Upper lobe of left lung (tissue), 6 donors: ENCODE measurements at places on chromosomes 6 and 20. TPM values are rescaled to one million over a fixed set of nuclear protein-coding genes. Genes with fewer than 3 reads are reported as not detected.
A peak's percentile ranks its signal among the peaks of the same experiment; 100 is the strongest.

The SLC17A4 gene
- total RNA-seq: not detected

DNA sequence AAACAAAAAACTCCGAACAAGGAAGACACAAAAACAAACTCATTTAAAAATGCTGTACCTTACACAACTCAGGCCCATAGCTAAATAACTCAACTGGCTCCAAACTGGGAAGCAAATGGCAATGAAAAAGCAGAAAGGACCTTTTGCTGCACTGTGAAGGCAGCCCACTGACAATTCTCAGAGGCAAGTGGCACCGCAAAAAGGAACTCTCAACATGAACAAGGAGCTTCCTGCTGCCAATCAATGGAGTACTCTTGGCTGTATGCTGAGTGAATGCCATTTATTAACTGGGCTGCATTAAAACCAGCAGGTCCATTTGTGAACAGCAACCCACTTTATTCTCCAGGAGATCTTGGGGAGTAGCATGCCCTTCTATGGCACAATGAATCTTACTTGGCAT, 209.9 kb downstream of the PTPRK start:
- no peak overlapping the region for H3K4me3 ChIP-seq
- H3K4me1 ChIP-seq: peaks cover 6% of the 10 kb centered on the region
- no peak overlapping the region for H3K27ac ChIP-seq
- no peak for DNase-seq

The CTCFL gene
- not detected for total RNA-seq

The CRISP3 gene
- 0.81 TPM for total RNA-seq

- H3K4me3 ChIP-seq: no peak overlapping the region
- no peaks in the 10 kb centered on the region for H3K27me3 ChIP-seq
- H3K36me3 ChIP-seq: peaks cover 10% of the 10 kb centered on the region
- DNase-seq: no peak
Observed at GRCh38 chr6:119200512-119201175, 122.2 kb upstream of the FAM184A start.

GRCh38 chr20:18694071-18694470, 106.2 kb downstream of the DTD1 start:
- H3K4me3 ChIP-seq: no peak overlapping the region
- H3K36me3 ChIP-seq: no peaks in the 10 kb centered on the region
- H3K27me3 ChIP-seq: no peaks in the 10 kb centered on the region
- no peak for DNase-seq

DNA sequence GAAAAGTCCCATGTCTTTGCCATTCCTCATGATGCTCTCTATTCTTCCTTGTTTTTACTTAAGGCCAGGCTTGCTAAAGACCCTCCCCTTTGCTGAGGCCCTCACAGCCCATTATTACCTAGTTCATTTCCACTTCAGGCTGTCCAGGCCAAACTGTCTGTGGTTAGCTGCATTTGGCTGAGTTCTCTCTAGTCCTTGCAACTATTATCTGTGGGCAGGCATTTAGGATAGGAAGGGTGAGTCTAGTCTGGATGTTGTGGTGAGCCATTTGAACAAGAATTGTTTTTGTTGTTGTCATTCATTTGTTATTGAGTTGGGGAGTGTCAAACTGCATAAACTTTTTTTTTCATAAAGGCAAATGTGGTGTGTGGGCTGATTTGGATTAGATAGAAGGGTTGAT, 182.4 kb downstream of the CD109 start:
- H3K4me3 ChIP-seq: no peak overlapping the region
- H3K4me1 ChIP-seq: no peaks in the 10 kb centered on the region
- H3K36me3 ChIP-seq: no peaks in the 10 kb centered on the region
- H3K27ac ChIP-seq: no peak overlapping the region

DNA sequence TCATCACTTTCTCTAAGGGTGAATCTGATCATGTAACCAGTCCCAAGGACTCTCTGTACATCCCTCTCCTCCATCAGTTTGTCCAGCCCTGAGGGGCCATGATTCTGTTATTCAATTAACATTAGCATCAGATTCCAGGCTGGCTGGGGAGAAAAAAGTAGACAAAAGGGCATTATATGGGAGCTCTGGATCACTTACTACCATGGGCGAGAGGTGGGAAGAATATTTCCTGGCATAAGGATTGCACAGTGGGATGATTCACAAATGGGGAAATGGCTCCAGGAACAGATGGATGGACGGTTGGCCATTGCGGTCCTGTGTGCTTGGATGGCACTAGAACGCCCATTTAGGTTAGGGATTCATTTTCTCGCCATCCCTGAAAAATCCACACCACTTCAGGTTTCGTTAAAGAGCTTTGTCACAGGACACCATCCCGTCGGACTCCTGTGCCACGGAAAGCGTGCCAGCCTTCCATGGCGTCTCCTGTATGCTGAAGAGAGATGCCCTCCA, 112.6 kb downstream of the THBS2 start:
- no peaks in the 10 kb centered on the region for H3K27me3 ChIP-seq
- H3K4me3 ChIP-seq: no peak overlapping the region
- no peak overlapping the region for H3K27ac ChIP-seq
- H3K4me1 ChIP-seq: no peaks in the 10 kb centered on the region

DNA sequence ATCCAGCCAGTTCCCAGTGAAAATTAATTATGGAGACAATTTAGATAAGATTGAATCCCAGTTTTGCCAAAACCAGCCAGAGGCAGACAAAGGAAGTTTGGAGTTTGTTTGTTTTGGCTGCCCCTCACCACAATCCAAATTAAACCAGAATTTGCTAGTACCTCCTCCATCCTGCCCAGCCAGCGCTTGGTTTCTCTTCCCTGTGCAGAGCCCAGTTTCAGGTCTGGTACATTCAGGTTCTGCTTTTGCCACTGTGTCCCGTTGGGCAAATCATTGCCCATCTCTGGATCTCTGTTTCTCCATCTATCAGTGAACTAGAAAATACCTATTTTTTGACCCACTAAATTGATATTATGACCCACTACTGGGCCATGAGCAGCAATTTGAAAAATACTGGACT, 26.4 kb downstream of the FOXP4 start:
- no peak overlapping the region for H3K4me3 ChIP-seq
- peaks cover 47% of the 10 kb centered on the region for H3K4me1 ChIP-seq
- no peaks in the 10 kb centered on the region for H3K27me3 ChIP-seq
- peaks cover 5% of the 10 kb centered on the region for H3K36me3 ChIP-seq
- no peak for DNase-seq

DNA sequence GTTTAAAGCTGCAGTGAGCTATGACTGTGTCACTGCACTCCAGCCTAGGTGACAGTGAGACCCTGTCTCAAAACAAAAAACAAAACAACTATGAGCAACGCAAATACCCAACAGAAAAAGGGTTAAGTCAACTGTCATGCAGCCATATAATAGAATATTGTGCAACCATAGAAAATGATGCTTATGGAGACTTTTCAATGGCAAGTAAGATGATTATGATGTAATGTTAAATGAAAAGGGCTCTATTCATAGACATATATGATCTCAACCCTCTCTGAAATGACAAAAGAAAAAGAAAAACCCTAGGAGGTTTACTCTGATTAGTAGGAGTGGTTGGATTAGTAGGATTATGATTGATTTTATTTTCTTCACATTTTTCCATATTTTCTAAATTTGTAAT, 41.3 kb upstream of the TBC1D7 start:
- H3K27ac ChIP-seq: no peak overlapping the region
- no peak overlapping the region for H3K4me3 ChIP-seq
- peaks cover 9% of the 10 kb centered on the region for H3K36me3 ChIP-seq

The TP53TG5 gene
- total RNA-seq: not detected

DNA sequence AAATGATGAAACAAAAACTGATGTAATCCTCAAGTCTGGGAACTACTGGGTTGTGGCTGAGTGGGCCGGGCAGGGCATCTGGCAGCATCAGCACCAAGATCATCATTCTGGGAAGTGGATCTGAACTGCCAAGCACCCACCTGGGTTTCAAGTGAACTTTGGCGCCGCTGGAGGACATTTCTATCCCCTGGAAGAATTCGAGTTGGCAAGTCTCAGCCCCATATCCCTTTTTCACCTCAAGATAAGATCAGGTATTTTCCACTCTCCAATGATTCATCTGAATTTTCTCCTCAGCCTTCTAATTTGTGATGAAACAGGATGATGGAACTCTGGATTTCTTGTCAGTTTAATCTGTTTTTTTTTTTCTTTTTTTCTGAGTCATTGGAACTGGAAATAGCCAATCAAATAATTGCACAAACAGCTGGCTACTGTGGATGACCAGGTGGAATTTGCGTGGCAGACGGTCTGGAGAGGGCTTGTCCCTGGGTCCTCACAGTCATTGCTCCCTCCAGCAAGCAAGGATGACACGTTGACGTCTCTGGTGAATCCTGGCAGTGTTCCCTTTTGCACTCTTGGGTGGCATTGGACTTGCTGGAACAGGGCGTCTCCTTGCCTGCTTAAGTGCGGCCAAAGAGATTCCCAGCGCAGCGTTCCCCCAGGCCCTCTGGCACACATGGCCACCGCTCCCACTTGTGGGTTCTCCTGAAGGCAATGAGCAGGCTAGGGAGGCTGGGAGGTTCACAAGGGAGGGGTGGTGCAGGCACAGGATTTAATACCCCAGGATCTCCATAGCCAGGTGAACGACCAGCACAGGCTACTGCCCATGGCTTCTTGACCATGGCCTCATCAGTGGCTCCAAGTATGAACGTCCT, 80.4 kb downstream of the DHX35 start:
- no peaks in the 10 kb centered on the region for H3K4me1 ChIP-seq
- H3K36me3 ChIP-seq: peaks cover 16% of the 10 kb centered on the region
- no peak for DNase-seq
- no peak overlapping the region for H3K4me3 ChIP-seq
- no peak overlapping the region for H3K27ac ChIP-seq

GRCh38 chr6:29945281-29945820, 3.0 kb downstream of the HLA-A start:
- H3K4me3 ChIP-seq: peak overlapping the region; percentile 67
- no peaks in the 10 kb centered on the region for H3K27me3 ChIP-seq
- DNase-seq: no peak
- H3K4me1 ChIP-seq: peaks cover 7% of the 10 kb centered on the region
- peaks cover 2% of the 10 kb centered on the region for H3K36me3 ChIP-seq
- H3K27ac ChIP-seq: no peak overlapping the region

GRCh38 chr6:170263410-170263809, 27.5 kb downstream of the DLL1 start:
- H3K4me3 ChIP-seq: no peak overlapping the region
- peaks cover 7% of the 10 kb centered on the region for H3K4me1 ChIP-seq
- H3K27me3 ChIP-seq: no peaks in the 10 kb centered on the region
- no peak overlapping the region for H3K27ac ChIP-seq

GRCh38 chr6:27742833-27743573, 169.2 kb downstream of the OR2B2 start:
- DNase-seq: no peak
- H3K4me1 ChIP-seq: no peaks in the 10 kb centered on the region
- H3K36me3 ChIP-seq: no peaks in the 10 kb centered on the region

GRCh38 chr6:81934936-81935335, 182.5 kb upstream of the TENT5A start:
- no peaks in the 10 kb centered on the region for H3K27me3 ChIP-seq
- no peak overlapping the region for H3K27ac ChIP-seq
- H3K4me1 ChIP-seq: peaks cover 4% of the 10 kb centered on the region
- no peaks in the 10 kb centered on the region for H3K36me3 ChIP-seq
- DNase-seq: no peak
- H3K4me3 ChIP-seq: no peak overlapping the region

GRCh38 chr20:50883856-50884255, 47.4 kb downstream of the ADNP start:
- H3K27me3 ChIP-seq: no peaks in the 10 kb centered on the region
- no peak overlapping the region for H3K27ac ChIP-seq
- DNase-seq: no peak
- no peaks in the 10 kb centered on the region for H3K4me1 ChIP-seq
- peaks cover 6% of the 10 kb centered on the region for H3K36me3 ChIP-seq
- H3K4me3 ChIP-seq: no peak overlapping the region

DNA sequence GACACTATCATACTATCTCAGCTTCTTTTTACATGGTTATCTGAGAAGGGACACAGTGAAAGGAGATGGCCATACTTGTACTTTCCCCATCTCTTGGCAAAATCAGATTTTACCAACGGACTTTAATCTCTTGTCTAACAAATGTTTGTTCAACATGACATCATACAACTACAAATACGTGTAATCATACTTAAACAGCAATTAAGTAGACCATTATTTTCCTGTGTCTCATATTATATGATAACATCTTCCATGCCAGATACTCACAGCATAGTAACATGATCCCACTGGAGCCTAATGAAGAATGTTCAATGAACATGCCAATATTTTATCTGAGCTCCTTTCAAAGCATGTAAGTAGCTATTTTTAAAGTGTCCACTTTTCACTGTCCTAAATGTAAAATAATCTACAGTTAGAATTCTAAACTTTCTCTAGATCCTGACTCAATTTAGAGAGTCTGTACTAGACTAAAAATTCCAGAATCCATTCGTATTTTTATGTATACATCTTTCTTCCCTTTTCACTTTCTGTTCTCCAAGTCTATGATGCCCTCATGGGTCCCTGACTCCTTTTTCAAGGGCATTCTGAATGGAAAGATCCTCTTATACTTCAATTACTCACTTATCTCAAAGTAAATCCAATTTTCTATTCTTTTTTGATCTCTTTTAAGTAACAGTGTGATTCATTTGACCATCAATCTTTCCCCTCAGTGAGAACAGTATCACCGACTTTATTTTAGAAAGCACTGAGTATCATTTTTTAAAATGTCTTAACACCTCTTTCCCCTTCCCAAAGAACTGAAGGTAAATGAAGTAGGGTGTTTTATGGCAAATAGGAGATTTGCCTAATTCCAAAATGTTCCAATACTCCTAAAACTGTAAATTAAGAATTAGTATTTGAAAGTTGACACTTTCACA, 133.5 kb downstream of the CDK19 start:
- H3K4me3 ChIP-seq: no peak overlapping the region
- no peak for DNase-seq
- no peaks in the 10 kb centered on the region for H3K36me3 ChIP-seq
- H3K4me1 ChIP-seq: peaks cover 5% of the 10 kb centered on the region
- H3K27me3 ChIP-seq: no peaks in the 10 kb centered on the region
- no peak overlapping the region for H3K27ac ChIP-seq

The APOBEC2 gene
- not detected for total RNA-seq

The LPA gene
- total RNA-seq: 0.20 TPM

GRCh38 chr6:68046302-68046701, 588.8 kb upstream of the ADGRB3 start:
- no peak overlapping the region for H3K27ac ChIP-seq
- no peak for DNase-seq
- no peaks in the 10 kb centered on the region for H3K36me3 ChIP-seq
- H3K4me3 ChIP-seq: no peak overlapping the region
- no peaks in the 10 kb centered on the region for H3K4me1 ChIP-seq

GRCh38 chr6:157525292-157525889, 144.4 kb downstream of the ZDHHC14 start:
- H3K27ac ChIP-seq: no peak overlapping the region
- no peaks in the 10 kb centered on the region for H3K27me3 ChIP-seq
- no peak overlapping the region for H3K4me3 ChIP-seq
- no peaks in the 10 kb centered on the region for H3K36me3 ChIP-seq
- H3K4me1 ChIP-seq: peaks cover 14% of the 10 kb centered on the region
- no peak for DNase-seq

GRCh38 chr6:34457742-34458735, 7.8 kb upstream of the PACSIN1 start:
- no peak overlapping the region for H3K27ac ChIP-seq
- H3K36me3 ChIP-seq: no peaks in the 10 kb centered on the region
- no peak for DNase-seq
- no peaks in the 10 kb centered on the region for H3K27me3 ChIP-seq

The PAK5 gene
- not detected for total RNA-seq
